ENCODE measurements at places on chromosomes 2 and 18. TPM values are rescaled to one million over a fixed set of nuclear protein-coding genes. Genes with fewer than 3 reads are reported as not detected.

Gene LIPG
- 0.09 TPM for total RNA-seq

Gene TXNDC2
- total RNA-seq, result not detected

Gene MYOM1
- 263 TPM for total RNA-seq

Gene ADD2
- total RNA-seq, result 2.8 TPM

DNA sequence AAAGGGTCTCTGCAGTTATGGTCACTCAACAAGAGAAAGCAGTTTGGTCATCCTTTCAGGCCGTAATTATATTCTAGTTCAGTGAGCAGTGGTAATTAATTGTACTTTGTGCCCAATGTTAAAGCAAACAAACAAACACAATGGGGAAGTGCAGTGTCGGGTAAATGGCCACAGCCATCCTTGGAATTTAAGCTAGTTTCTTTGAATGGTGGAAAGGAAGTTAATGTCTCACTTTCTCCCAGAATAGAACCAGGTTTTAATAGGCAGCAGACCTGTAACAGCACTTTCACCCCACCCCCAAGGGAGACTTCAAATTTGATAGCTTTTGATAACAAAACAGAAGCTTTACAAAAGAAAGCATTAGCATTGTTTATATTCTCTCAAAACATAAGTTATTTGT is 20.0 kb upstream of the ITGAV start:
- no peak for DNase-seq

- DNase-seq, result no peak
Measured at GRCh38 chr2:168145426-168146310, 101.7 kb downstream of the STK39 start.

- no peak for DNase-seq
Measured at GRCh38 chr2:195124391-195125079, 532.5 kb upstream of the SLC39A10 start.

GRCh38 chr2:74063486-74063885 is 78.8 kb downstream of the TET3 start:
- DNase-seq, result no peak

- no peak for DNase-seq
Measured at GRCh38 chr2:104929663-104930062, 75.7 kb downstream of the POU3F3 start.

GRCh38 chr2:179238027-179238426 is 26.6 kb downstream of the SESTD1 start:
- no peak for DNase-seq

DNA sequence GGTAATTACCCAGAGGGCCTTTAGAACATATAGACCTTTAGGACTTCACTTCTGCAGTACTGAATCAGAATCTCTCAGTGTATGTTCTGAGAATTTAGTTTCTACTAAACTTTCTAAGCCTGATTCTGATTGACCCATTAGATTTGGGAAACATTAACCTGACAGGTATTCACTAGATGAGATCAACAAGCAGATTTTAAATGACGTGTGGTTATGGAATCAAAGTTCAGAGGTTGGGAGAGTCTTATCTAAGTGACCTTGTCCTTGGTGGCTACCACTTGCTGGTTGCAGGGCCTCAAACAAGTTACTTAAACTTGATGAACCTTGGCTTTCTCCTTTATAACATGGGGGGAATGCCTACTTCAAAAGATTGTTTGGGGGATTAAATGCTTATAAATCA is 198.7 kb downstream of the PDE11A start:
- no peak for DNase-seq

DNA sequence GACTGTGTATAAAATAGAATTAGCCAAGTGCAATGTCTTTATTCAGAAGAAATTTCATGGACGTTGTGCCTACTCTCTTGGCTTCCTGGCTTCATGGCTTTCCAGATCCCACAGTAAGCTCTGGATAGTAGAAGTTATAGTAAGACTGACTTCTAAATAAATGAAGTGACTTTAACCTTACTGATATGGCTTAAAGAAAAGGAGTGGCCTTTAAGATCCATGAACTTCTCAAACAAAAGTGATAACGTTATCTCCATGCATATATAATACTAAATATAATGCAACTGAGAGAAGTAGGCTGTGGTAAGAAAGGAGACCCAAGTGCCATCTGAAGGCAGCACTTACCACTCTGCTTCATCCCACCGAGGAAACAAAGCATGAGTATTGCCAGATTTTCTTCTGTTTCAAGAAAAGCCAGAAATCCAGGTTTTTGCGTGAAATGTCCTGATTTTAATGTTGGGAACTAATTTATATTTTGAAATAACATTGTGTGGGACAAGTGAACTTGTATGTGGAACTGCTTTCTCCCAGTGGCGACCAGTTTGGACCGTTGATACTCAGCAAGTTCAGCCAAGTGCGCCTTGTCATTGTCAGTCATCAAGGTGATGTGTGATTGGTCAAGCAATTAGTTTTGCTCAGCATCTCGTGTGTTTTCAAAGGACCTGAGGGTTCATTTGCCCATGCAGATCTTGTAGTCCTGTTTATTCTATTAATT is 13.9 kb upstream of the IL37 start:
- DNase-seq, result no peak

DNA sequence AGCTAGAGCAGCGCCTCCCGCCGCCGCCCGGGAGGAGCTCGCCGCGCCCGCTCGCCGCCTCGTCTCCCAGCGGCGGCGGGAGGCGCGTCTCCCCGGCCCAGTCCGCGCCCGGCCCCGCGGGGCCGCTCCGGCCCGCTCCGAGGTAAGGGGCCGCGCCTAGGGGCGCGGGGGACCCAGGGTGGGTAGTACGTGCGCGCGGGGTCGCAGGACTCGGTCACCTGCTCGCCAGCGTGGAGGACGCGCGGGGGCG is 259 bp downstream of the NPAS2 start:
- DNase-seq, result no peak

- no peak for DNase-seq
Measured at GRCh38 chr18:47832348-47832747, 98.1 kb downstream of the SMAD2 start.

- DNase-seq, result no peak
Measured at GRCh38 chr18:10519366-10519765, 6.5 kb upstream of the NAPG start.

DNA sequence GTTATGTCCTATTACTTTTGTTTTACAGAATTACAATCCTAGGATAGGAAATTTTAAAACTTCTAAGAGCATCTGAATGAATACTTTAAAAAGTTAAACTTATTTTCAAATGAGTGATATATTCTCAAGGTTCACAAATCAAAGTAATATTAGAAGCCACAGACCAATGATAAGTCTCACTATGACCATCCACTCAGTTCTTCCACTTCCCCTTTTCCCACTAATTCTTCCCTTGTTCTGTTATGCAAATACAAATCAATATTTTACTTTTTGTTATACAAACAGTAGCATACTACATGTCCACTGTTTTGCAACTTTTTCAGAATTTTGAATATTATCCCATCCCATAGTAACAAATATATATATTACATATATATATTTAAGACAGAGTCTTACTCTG is 20.2 kb downstream of the USP37 start:
- DNase-seq, result no peak
